Astrocyte of the cerebellum (primary cell): ENCODE measurements at places on chromosomes 5 and 9.

DNA sequence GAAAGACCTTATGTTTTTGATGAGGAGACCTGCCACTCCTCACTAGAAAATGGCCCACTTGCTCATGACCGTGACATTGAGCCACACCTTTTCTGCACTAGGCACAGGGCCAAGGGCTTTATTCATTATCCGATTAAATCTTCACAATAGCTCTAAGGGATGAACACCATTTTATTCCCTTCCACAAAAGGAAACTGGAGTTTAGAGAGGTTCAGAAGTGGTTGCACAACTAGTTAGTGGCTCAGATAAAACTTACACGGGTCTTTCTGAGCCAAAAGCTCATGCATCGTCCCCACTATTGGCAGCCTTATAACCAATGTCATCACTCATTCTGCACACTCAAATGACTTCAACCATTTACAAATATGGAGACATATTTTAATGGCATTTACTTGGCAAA, 39.4 kb downstream of the SUSD1 start:
- DNase-seq: no peak

DNA sequence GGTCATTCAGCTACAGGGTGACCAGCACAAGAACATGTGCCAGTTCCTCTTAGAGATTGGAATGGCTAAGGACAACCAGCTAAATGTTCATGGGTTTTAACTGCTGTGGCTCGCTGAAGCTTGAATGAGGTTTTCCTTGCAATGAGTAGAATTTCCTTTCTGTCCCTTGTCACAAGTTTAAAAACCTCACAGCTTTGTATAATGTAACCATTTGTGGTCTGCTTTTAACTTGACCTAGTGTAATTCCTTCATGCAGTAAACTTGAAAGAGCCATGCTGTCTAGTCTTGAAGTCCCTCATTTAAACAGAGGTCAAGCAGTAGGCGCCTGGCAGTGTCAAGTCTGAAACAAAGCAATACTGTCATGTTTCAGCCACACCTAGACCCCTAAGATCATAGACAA, 181.3 kb upstream of the DMRT1 start:
- no peak for DNase-seq

DNA sequence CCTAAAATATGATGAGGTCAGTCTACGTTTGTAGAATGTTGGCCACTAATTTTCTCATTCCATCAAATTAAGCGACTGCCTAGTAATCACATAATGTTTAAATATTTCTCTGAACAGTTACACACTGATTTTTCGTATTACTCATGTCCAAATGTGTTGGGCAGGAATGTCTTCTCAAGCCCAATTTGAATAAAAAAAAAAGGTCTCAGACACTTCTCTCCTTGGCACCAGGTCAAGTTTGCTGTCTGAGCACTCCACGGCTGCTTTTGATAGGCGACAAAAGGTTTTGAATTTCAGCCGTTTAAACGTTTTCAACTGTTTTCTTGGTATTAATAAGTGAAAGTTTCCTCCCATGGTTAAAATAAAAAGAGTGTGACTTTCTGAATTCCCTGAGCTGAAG, 542.1 kb downstream of the IRX1 start:
- DNase-seq: no peak

DNA sequence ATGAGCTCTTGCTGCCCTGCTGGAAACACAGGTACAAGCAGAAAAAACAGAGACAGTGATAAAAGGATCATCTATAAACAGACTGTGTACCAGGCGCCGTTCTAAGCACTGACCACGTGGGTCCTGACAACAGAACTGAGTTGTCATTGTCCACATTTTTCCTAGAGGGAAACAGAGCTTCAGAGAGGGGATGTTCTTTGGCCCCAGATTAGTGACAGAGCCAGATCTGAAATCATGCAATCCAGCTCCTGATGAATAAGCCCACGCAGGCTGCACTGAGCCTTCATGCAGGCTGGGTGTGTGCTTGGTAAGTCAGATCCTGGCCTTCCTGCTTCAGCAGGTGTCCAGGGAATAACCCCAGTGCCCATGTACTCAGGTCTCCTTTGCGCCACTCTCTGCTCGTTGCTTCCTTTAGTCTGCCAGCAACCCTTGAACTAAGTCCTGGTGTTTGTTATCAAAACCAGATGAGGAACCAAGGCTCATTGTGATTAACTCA, 22.8 kb upstream of the TCF7 start:
- no peak for DNase-seq

DNA sequence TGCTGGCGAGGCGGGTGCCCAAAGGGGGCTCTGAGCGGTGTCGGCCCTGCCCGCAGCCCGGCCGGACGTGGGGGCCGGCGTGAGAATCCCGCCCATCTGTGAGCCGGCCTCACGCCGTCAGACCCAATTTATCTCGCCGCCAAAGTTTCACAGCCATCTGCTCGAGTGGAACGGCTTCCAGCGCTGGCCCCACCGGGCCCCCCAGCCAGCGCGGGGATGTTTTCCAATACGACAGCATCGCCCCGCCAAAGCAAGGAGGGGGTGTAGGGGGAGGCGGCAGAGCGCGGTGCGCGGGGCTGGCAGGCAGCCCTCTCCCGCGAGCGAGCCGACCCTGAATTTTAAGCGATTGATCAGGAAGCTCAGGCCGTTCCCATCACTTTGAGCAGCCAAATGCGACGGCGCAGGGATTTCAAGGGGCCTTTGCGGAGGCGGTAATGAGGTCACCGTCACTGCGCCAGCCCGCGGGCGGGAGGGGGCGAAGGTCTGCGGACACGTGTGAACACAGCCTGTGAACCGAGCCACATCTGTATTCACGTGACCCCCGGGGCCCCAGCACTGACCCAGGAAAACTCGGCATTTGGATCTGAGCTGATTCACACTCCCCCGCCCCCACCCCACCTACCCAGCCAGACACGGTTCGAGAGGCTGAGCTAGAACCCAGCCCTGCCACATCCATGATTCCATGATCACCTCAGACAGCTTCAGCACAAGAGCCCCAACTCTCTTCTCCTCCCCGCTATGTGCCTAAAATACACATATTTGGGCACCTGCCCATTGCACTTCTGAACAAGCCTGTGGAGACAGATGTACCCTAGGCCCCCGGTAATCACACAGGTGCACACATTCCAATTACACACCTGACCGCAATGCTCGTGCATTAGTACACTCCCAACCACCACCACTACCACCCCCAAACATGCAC, 47.8 kb upstream of the PSD2 start:
- no peak for DNase-seq

GRCh38 chr5:131386124-131386523, 122.3 kb downstream of the CDC42SE2 start:
- DNase-seq: no peak

DNA sequence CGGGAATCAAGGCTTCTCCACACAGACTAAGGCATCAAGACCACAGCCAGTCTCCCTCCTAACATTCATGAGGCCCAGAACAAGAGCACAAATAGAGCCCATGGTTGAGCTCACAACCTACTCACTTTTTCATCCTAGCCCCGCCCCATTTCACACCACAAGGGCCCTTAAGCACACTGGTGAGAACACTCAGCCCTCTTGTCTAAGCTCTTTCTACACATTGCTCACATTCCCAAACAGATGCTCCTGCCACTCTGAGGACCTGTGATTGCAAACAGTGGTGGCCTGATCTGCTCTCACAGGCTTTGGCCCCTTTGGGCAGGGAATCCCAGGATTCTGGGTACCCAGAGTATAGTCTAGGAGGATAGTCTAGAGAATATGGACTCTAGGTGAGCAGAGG, 54.0 kb downstream of the FEM1C start:
- DNase-seq: no peak
